ENCODE measurements at places on chromosomes 1 and 21.

- DNase-seq = no peak
Measured at GRCh38 chr1:70978623-70979022, 69.0 kb downstream of the PTGER3 start.

DNA sequence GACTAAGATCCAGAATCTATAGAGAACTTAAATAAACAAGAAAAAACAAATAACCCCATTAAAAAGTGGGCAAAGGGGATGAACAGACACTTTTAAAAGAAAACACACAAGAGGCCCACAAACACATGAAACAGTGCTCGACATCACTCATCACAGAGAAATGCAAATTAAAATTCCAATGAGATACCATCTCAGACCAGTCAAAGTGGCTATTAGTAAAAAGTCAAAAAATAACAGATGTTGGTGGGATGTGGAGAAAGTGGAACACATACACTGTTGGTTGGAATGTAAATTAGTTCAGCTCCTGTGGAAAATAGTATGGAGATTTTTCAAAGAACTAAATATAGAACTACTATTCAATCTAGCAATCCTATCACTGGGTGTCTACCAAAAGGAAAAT, 143.1 kb downstream of the IFI44 start:
- no peak for DNase-seq

DNA sequence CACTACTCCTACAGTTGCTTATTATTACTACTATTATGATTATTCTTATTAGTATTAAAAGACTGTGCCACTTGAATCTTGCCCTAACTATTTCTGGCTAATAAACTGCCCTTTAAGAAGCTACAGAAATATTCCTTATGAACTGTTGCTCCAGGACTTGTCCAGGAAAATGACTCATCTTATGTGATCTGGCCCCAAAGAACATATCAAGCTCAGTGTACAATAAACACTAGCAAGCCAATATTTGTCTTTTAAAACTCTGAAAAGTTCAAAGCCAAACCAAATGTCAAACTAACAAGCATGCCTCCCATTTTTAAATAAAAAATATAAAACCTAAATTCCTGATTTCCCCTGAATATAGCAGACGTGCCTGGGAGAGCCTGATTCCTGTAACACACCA, 88.7 kb upstream of the SIM2 start:
- DNase-seq = no peak

- DNase-seq = no peak
Measured at GRCh38 chr21:33401630-33401992, 1.6 kb upstream of the IFNGR2 start.

GRCh38 chr1:71193153-71193552, 112.3 kb upstream of the ZRANB2 start:
- DNase-seq = no peak

DNA sequence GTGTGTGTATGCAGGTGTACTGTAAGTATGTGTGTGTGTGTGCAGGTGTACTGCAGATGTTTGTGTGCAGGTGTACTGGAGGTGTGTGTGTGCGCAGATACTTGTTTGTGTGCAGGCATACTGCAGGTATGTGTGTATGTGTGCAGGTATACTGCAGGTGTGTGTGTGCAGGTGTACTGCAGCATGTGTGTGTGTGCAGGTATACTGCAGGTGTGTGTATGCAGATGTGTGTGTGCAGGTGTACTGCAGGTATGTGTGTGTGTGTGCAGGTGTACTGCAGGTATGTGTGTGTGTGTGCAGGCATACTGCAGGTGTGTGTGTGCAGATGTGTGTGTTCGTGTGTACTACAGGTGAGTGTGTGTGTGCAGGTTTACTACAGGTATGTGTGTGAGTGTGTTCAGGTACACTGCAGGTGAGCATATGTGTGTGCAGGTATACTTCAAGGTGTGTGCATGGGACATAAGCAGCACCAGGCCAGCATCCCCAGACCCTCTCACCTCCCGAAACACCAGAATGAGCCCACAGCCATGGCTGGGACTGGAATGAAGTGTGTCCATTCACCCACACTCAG, 97.5 kb downstream of the DMRTB1 start:
- DNase-seq = peak; percentile 3

GRCh38 chr1:155323729-155324036, 3.0 kb downstream of the RUSC1 start:
- peak; percentile 91 for DNase-seq

GRCh38 chr1:99004861-99005442, at the start of gene PLPPR5:
Gene PLPPR5, minus strand, starts transcription at chr1:99004861. Its CDS starts 190 bp downstream, at chr1:99004671.
- DNase-seq = no peak

Measured in uterus (tissue), 4 donors.